ENCODE measurements at places on chromosomes 11 and 22. TPM values are rescaled to one million over a fixed set of nuclear protein-coding genes. Genes with fewer than 3 reads are reported as not detected.
A peak's percentile ranks its signal among the peaks of the same experiment; 100 is the strongest.

DNA sequence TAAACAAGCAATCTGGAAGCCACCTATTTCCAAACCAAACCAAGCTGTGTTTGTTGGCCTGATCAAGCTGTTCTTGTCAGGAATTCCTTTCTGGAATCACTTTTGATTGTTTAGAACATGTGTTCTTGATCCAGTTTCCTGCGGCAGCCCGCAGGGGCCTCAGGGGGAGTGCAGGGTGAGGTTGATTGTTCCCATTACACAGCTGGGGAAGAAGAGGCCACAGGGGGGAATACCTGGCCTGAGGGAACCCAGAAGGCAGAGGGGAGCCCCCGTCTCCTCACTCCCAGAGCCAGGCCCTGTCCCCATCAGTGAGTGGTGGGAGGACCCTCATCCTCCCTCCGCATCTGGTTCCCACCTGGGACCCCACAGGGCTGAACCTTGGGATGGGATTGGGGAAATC, 4.2 kb downstream of the MRGPRD start:
- no peak overlapping the region for H3K4me3 ChIP-seq
- DNase-seq = no peak
- H3K36me3 ChIP-seq = no peaks in the 10 kb centered on the region
- H3K4me1 ChIP-seq = peaks cover 27% of the 10 kb centered on the region

DNA sequence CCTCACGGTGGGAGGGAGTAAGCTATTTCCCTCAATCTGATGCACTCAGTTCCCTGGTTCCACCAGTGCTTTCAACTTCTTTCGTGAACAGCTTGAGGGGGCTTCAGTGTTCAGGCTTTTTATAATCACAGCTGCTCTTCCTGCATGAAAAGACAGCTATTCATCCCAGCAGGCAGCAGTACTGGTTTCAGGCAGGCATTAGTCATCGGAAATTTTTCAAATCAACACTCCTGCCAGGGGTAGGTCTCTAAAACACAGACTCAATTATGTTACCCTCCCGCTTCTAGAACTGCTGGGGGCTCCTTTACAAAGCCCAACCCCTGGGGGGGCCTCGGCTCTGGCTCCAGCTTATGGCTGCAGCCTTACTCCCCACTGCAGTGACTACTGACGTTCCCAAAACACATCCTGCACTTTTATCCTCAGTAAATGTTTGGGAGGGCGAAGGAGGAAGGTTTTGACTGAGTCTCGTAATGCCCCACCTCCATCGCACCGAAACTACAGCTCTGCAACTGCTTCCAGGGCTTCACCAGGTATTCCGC, 5.8 kb downstream of the POLDIP3 start:
- H3K27me3 ChIP-seq = no peaks in the 10 kb centered on the region
- no peak for DNase-seq
- peak overlapping the region; percentile 83 for H3K27ac ChIP-seq
- H3K4me3 ChIP-seq = peak overlapping the region; percentile 74

DNA sequence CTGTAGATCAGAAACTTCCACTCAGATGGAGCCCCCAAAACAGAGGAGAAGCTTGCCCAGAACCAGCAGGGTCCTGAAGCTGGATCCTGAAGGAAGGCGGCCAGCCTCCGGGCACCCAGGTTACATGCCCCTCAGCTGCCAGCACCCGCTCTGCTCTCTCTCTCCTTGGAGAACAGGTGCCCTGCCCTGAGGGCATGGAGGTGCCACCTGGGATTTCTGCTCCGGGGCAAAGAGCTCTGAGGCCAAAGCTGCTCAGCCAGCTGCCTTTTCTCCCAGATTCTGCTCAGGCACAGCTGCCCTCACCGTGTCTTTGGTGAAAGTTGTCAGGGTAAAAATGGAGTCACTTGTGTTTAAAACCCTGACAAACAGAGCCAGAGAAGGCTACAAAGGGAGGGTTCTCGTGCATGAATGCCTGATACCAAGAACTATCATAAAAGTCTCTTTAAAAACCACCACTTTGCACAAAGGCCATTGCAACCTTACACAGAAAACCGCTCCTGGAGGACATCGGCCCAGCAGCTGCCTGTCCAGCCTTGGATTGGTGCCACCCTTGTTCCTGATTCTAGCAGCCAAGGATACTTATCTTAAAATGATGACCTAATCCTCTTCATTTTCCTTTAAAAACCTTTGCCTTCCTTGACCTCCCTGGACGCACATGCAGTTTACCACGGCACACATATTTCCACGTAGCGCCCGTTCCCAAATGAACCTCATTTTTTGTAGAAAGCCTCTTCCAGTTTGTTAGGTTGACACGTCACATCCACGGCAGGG, 140.0 kb downstream of the CACNA1I start:
- no peak for DNase-seq
- no peak overlapping the region for H3K4me3 ChIP-seq
- no peaks in the 10 kb centered on the region for H3K36me3 ChIP-seq
- H3K27me3 ChIP-seq = peaks cover 39% of the 10 kb centered on the region
- no peak overlapping the region for H3K27ac ChIP-seq
- peaks cover 14% of the 10 kb centered on the region for H3K4me1 ChIP-seq

DNA sequence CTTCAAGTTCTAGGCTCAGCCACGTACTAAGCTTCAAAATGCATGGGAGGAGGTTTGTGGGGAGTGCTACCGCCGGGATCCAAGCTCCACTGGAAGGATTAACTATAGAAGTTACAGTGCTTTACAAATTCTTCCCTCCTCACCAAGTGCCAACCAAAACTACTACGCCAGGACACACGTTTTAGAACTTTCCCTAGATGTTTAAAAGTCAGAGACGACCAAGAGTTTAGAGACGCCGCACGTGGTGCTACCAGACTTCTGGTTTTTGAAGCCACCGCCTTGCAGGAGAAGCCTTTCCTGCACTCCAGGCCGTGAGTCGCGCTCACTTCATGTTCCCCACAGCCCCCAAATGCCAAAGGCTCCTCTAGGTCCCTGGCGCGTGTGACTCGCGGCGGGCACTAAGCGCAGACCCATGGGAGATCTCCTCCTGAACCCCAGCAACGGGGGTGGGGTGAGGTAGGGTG, 734 bp downstream of the SNU13 start:
- peak overlapping the region; percentile 94 for H3K4me3 ChIP-seq
- H3K36me3 ChIP-seq = peaks cover 3% of the 10 kb centered on the region
- H3K27me3 ChIP-seq = no peaks in the 10 kb centered on the region
- H3K4me1 ChIP-seq = peaks cover 19% of the 10 kb centered on the region

GRCh38 chr11:68996376-68997123, 15.8 kb upstream of the MRGPRD start:
- DNase-seq = peak; percentile 51
- H3K4me1 ChIP-seq = peaks cover 20% of the 10 kb centered on the region
- H3K27me3 ChIP-seq = peaks cover 16% of the 10 kb centered on the region
- no peak overlapping the region for H3K4me3 ChIP-seq
- H3K36me3 ChIP-seq = no peaks in the 10 kb centered on the region

DNA sequence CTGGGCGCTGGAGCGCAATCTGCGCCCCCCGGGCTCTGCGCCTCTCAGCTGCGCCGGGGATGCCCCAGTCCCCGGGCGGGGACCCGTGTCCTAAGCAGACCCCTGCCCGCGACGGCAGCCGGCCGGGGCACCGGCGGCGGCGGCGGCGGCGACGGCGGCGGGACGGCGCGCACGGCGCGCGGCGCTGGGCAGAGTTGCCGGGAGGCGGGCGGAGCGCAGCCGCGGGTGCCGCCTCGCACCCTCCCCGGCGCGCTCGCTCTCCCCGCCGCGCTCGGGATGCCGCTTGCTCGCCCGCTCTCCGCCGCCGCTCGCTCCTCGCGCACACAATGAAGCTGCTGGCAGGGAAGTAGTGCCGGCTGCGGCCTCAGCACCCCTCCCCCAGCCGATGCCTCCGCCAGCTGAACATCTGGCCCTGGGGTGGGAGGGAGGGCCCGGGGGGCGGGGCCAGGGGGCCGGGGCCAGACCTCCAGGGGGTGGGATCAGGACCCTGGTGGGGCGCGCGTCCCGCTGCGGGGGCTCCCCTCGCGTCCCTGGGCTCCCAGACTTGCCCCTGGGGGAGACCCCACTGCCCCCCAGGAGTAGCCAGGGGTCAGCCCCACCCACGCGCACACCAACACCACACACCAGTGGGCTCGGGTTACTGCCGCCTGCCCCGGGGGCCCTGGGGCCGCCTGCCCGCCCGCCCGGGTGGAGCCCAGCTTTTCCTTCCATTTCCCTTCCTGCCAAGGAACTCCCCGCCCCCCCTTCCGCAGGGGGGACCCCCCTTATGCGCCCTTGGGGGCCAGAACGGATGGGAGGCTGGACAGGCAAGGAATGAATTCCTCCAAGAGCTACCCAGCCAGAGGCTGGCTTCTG, at the start of gene RCOR2:
Gene RCOR2 (minus strand): TSS at position 328 of the 855 bp plus-strand sequence. CDS start 708 bp downstream, outside the sequence.
- peak; percentile 88 for DNase-seq
- peak within 1 kb of the TSS; percentile 91 for H3K4me3 ChIP-seq
- peaks cover 12% of the 10 kb centered on the region for H3K4me1 ChIP-seq
- H3K27me3 ChIP-seq = no peaks in the 10 kb centered on the region
- peaks cover 6% of the 10 kb centered on the region for H3K36me3 ChIP-seq
- H3K27ac ChIP-seq = peak within 1 kb of the TSS; percentile 81

DNA sequence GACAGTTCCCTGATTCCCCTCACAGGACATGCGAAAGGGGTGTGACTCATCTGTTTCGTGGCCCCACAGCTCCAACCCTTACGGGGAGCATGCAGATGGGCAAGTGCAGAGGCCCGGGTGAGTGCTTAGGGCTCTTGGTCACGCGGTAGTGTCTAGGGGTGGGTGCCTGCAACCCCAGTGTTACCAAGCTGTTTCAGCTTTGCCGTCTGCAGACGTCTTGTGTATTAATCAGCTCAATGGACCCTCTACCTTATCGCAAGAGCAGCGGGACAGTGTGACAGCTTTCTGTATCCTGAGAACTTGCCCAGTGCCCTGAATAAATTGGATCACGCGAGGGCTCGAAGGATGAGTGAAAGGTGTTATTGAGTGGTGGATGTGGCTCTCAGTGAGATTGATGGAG, 816.4 kb upstream of the ANO3 start:
- no peaks in the 10 kb centered on the region for H3K36me3 ChIP-seq
- no peak overlapping the region for H3K4me3 ChIP-seq
- DNase-seq = no peak

DNA sequence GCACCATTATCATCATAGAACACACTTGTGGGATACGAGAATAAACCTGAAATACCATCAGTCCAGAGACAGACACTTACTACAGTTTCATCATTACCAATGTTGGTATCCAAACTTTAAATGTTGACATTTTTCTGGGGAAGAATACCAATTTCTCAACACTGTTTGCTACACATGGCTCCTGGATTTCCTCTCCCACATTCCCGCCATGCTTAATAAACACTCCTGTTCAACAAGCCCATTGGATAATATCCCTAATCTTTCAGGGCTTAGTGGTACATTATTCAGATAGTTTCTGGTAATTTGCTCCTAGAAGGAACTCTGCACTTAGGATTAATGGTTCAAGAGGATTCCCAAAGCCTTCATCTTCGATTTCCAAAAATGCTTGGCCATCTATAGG, 48.2 kb downstream of the CSF2RB start:
- no peak overlapping the region for H3K4me3 ChIP-seq
- H3K27me3 ChIP-seq = peaks cover 46% of the 10 kb centered on the region

DNA sequence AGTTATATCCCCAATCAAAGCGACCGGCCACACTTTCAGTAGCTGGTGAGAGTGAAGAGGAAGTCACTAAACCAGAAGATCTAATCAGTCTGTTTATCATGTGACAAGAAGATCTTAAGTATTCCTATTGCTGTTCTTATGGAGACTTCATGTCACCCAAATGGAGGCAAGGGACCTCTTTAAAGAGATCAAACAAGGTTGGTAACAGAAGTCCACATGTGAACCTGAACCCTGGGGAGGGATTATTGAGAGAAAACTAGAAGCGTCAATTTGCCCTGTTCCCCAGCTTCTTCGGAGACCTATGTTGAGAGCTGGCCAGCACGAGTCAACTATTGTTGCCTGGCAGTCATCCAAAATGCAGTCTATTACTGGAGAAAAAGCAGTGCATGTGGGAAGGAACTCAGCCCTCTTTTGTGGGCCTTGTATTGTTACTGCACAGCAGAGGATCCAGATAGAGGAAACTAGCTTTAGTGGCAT, 76.9 kb upstream of the CTSC start:
- peaks cover 20% of the 10 kb centered on the region for H3K4me1 ChIP-seq
- DNase-seq = no peak
- H3K27me3 ChIP-seq = no peaks in the 10 kb centered on the region
- H3K4me3 ChIP-seq = no peak overlapping the region
- H3K27ac ChIP-seq = no peak overlapping the region

GRCh38 chr11:45267652-45268299, 18.4 kb downstream of the SYT13 start:
- H3K27ac ChIP-seq = no peak overlapping the region
- no peaks in the 10 kb centered on the region for H3K36me3 ChIP-seq
- H3K27me3 ChIP-seq = peaks cover 23% of the 10 kb centered on the region
- H3K4me3 ChIP-seq = no peak overlapping the region
- peaks cover 5% of the 10 kb centered on the region for H3K4me1 ChIP-seq

DNA sequence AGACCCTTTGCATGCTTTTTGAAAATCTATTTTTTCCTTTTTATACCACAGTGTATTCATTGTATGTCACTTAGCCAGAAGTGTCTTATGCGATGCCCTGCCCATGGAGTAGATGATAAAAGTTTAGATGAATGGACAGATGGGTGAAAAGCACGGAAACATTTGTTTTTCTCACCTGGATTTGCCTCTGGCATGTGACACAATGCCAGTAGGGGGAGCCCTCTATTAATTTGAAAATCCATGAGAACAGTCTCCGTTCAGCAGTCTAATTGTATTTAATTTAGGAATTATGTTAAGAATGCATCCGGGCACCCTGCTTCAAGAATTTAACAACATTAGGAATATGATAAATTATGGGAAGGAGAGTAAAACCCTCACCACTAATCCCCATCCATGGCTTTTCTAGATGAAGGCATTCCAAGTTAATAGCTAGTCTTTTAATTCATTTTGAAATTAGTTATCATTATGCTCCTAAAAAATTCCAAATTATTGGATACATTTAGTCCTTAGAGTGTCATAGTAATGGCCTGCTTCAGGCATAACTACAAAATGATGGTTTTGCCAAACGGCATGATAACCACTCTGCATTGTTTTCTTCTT, 55.3 kb upstream of the ALKBH3 start:
- H3K27ac ChIP-seq = no peak overlapping the region
- peaks cover 8% of the 10 kb centered on the region for H3K36me3 ChIP-seq
- no peak overlapping the region for H3K4me3 ChIP-seq
- no peaks in the 10 kb centered on the region for H3K4me1 ChIP-seq
- H3K27me3 ChIP-seq = no peaks in the 10 kb centered on the region

Gene OSBPL5
- total RNA-seq = 33.1 TPM

Gene OR4D9
- total RNA-seq = not detected

Gene CRYBB1
- 4.6 TPM for total RNA-seq

Gene MS4A4A
- total RNA-seq = not detected

Gene SYT13
- total RNA-seq = 17.4 TPM

All from type B pancreatic cell (in vitro differentiated cells).